ENCODE measurements at places on chromosomes 6 and 20.

DNA sequence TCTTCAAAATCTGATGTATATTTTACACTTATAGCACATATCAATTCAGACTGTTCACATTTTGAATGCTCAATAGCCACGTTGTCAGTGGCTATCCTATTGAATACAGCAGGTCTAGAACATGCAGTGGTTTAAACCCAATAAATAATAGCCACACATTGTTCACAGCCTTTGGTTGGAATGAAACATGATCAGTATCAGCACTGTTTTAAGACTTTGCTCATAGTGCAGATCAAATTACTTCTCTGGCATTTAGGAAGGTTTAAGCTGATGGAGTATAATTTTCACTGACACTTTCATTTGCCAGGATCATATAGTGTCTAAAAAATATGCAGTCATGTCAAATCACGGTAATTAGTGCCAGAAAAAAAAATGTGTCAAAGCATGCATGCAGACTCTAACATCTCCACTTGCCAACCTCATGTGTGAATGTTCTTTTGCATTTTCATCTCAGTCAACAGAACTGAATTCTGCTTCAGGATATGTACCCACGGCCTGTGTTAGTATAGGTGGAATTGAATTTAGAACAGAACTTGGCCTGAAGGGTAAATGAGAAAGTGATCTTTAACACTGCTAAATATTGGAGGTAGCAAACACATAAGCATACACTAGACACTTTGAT lies 184.1 kb downstream of the SLC24A3 start:
- DNase-seq, result no peak

DNA sequence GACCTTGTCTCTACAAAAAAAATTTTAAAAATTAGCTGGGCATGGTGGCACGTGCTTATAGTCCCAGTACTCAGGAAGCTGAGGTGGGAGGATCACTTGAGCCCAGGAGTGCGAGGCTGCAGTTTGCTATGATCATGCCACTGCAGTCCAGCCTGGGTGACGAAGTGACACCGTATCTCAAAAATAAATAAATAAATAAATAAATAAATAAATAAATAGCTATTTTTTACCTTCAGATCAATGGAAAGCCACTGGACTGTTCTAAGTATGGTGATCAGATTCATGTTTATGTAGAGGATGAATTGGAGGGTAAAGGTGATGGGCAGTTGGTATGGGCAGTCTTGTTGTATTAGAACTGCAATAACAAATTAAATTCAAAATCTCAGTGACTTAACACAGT lies 24.0 kb downstream of the DSTN start:
- no peak for DNase-seq

DNA sequence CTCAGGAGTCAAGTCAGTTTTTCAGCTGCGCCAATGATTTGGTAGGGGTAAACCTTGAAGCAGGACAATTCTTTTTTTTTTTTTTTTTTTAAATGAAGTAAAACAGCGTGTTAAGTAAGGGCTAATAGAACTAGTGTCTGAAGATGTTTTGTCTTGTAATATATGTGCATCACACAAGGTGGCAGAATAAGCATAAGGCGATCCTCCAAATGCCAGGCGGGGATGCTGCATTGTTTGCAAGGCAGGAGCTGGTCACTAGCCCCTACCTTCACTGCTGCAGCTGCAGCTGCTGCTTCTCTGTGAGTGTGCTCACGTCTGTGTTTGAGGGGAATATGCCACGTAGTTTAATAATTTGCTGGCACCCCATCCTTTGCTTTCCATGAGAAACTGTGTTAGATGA lies 272.7 kb upstream of the MAP3K7 start:
- DNase-seq, result no peak

DNA sequence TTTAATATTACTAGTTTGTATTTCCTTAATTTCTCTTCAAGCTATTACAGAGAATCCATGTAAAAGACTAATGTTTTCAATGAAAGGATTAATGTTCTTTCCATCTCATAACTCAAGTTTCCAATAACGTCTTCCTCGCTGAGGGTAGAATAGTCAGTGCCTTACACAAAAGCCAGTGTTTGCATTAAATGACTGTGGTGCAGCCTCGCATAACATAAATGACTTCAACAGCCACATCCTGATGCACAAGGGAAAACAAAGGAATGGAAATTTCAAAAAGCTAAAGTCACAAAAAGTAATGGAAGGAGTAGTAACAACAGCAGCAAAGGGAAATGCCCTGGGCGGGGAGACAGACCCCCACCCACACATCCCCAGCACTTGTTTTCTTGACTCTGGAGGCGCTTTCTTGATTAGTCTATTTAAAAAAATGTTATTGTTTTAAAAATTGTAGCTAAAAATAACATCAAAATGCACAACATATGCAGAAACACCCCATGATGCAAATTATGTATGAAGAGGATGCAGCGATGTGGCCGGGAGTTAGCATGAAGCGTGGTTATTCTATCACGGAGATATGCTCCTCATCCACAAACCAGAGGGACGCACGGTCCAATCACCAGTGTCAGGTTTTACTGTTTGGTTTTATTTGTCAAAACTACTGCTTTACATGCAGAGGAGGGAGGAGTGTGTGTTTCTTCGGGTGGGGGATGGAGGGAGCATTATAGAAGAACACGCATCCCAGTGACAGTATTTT lies 228.6 kb downstream of the GMPR start:
- DNase-seq, result no peak

DNA sequence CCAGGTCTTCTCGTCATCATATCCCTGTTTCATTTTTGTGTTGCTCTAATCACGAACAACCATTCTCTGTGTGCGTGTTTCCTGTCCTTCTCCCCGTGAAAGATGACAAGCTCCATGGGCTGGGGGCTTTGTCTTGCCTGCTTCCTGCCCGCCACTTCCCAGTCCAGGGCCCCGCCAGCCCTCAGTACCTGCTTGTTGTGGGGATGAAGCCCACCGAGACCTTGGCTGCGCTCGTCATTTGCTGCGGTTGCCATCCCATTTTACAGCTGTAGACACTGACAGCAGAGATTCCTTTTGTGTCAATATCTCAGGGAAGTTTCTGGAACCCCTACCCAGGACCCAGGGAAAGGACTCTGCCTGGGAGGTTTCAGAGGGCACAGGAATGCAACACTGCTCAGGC lies 40.3 kb upstream of the STX16 start:
- no peak for DNase-seq

GRCh38 chr6:45787384-45787783 lies 228.3 kb downstream of the CLIC5 start:
- DNase-seq, result no peak

GRCh38 chr6:89777455-89777854 lies 42.1 kb downstream of the MDN1 start:
- DNase-seq, result no peak

- no peak for DNase-seq
Observed at GRCh38 chr6:61586934-61587537, 699.0 kb downstream of the KHDRBS2 start.

- no peak for DNase-seq
Observed at GRCh38 chr6:169787797-169788196, 36.4 kb downstream of the ERMARD start.

DNA sequence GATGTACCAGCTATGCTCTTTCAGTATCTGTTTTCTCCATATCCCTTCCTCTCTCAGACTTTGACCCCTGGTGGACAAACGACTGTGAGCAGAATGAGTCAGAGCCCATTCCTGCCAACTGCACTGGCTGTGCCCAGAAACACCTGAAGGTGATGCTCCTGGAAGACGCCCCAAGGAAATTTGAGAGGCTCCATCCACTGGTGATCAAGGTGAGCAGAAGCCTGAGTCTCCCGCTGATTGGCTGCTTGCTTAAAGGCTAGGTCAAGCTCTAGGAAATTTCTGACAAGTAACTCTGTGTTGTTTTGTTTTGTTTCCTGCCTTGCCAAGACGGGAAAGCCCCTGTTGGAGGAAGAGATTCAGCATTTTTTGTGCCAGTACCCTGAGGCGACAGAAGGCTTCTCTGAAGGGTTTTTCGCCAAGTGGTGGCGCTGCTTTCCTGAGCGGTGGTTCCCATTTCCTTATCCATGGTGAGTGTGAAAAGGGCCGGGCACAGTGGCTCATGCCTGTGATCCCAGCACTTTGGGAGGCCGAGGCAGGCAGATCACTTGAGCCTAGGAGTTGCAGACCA lies 28.6 kb downstream of the C6orf89 start:
- peak; percentile 59 for DNase-seq

- no peak for DNase-seq
Observed at GRCh38 chr6:131900231-131900630, 50.9 kb downstream of the CCN2 start.

GRCh38 chr6:121235386-121235785 lies 98.9 kb downstream of the TBC1D32 start:
- no peak for DNase-seq

DNA sequence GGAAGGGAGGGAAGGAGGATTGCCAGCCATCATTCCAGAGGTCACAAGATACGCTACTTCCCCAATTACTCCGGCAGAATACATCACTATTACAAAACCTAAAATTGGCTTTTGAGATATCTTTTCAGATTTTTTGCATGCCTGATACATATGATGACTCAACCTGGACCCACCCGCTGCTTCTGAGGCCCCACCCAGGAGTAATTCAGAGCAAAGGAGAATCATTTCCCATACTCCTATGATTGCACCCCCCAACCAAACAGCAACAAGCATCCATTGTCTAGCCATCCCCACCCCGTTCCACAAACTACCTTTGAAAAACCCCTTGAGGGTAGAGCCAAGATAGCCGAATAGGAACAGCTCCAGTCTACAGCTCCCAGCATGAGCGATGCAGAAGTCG lies 163.5 kb upstream of the GJE1 start:
- no peak for DNase-seq

- no peak for DNase-seq
Observed at GRCh38 chr6:108383981-108384380, 89.1 kb downstream of the AFG1L start.

DNA sequence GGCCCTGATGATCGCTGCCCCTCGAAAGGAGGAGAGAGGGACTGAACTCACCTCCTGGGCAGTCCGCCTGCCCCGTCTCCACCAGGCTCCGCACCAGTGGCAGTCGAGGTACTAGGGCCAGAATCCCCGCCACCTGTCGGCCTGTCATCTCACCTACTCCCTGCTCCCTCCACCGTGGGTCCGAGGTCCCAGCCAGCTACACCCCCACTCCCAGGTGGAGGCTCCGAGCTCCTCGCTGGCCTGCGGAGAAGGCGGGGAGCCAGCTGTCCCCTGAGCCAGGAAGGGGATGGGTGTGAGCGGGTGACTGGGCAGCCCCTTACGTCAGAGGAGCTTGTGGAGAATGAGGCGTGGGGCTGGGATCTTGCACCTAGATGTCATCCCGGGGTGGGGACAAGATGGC lies 1066.5 kb upstream of the MANEA start:
- no peak for DNase-seq

- peak; percentile 60 for DNase-seq
Observed at GRCh38 chr6:106084106-106084988, 1.8 kb upstream of the PRDM1 start.

DNA sequence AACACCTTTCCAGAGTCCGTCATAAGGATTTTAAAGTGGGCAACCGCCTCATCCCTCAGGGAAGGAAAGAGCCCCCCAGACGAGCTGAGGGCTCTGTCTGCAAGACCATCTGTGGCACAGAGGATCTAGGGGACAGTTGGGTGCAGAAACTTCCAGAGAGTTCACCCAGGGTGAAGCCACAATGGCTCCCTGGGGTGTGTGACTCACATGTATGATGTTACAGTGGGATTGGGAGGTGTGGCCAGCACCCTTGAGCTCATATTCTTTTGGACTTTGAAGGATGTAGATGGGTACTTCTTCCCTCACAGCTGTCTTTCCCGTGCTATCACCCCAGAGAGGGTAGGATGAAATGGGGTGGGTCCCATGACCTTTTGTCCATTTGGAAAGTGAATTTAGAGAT lies 95.5 kb downstream of the NCR2 start:
- no peak for DNase-seq

DNA sequence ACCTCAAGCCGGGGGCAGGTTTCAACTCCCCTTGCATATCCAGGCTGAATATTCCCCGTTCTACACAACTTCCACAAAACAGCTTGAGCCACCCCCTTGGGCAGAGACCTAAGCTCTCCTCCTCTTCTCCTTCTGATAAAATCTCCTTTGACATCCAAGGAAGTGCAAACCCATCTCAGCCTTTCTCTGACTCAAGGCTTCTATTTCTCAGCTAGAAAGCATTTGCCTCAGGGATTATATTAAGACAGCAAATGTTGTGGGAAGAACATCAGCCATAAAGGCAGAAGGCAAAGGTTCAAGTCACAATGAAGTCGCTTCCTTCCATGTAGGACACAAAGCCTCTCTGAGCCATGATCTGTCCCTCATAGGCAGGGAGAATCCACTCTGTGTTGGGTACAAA lies 386.6 kb upstream of the ARID1B start:
- DNase-seq, result no peak

- DNase-seq, result peak; percentile 50
Observed at GRCh38 chr20:51624157-51624731, 81.7 kb upstream of the NFATC2 start.

GRCh38 chr6:150005761-150006651 lies 19.3 kb downstream of the RAET1L start:
- DNase-seq, result no peak

GRCh38 chr6:14321992-14322772 lies 204.6 kb downstream of the CD83 start:
- no peak for DNase-seq

- no peak for DNase-seq
Observed at GRCh38 chr6:137157601-137158000, 15.8 kb downstream of the IL22RA2 start.

- DNase-seq, result no peak
Observed at GRCh38 chr6:2426561-2427340, 181.3 kb upstream of the GMDS start.

- no peak for DNase-seq
Observed at GRCh38 chr6:122772724-122773415, 6.6 kb upstream of the FABP7 start.

DNA sequence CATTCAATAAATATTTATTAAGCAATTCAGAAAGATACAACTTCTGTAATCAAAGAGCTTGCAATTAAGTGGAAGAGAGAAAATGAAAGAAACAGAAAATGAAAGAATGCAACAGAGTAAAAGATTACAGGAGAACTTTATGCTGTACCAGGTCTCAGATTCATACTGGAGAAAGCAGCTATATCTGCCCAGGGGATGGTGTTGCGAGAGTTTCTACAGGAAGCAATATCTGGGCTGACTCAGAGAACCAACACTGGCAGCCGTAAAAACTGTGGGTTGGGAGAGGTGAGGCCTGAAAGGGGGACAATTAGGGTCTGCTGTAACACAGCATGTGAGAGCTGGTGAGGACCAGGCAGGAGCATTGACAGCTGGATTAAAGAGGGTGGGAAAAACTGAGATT lies 256.7 kb upstream of the TCF21 start:
- DNase-seq, result no peak

GRCh38 chr20:32982617-32983458 lies 21.4 kb downstream of the SUN5 start:
- DNase-seq, result no peak

DNA sequence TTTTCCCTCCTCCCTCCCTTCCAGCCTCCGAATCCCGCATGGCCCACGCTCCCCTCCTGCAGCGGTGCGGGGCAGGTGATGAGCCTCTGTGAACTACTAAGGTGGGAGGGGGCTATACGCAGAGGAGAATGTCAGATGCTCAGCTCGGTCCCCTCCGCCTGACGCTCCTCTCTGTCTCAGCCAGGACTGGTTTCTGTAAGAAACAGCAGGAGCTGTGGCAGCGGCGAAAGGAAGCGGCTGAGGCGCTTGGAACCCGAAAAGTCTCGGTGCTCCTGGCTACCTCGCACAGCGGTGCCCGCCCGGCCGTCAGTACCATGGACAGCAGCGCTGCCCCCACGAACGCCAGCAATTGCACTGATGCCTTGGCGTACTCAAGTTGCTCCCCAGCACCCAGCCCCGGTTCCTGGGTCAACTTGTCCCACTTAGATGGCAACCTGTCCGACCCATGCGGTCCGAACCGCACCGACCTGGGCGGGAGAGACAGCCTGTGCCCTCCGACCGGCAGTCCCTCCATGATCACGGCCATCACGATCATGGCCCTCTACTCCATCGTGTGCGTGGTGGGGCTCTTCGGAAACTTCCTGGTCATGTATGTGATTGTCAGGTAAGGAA lies at the start of gene OPRM1:
TSS of gene OPRM1 (plus strand) at position 10 of the 612 bp plus-strand sequence. CDS start at position 315, 305 bp downstream.
- no peak for DNase-seq

Measured in CD4-positive, alpha-beta T cell treated with Interleukin-4 for 4 hours (primary cell).